HL-60 (cell line): ENCODE measurements at places on chromosomes 2 and 18.
A peak's percentile ranks its signal among the peaks of the same experiment; 100 is the strongest.

- no peak for DNase-seq
These were observed 1.2 kb downstream of the CBLN2 start for GRCh38 chr18:72542984-72543356.

DNA sequence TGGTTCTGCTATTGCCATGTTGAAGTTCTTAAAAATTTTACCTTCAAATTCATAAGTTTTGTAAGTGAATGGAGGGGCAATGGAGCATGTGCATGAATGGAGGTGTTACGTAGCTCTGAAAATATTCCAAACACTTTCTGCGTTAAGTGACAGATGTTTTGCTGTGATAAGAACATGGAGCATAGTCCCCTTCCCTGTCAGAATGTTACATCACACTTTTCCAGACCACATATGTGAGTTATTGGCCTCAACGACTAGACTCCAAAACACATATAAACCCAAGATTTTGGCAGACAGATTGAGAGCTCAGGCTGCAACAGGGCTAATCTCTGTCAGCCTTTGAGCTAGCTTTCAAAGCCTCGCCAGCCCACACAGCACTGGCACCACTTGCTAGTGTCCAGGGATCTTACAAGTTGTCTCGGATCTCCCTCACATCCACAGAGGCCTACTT, 27.2 kb upstream of the MFSD6 start:
- DNase-seq, result no peak

GRCh38 chr18:61893971-61894750, 1.4 kb upstream of the RNF152 start:
- peak; percentile 17 for DNase-seq

GRCh38 chr2:49021271-49021670, 133.0 kb downstream of the FSHR start:
- DNase-seq, result no peak
